SJSA1 (cell line): ENCODE measurements at places on chromosomes 3 and 15. TPM values are rescaled to one million over a fixed set of nuclear protein-coding genes. Genes with fewer than 3 reads are reported as not detected.

DNA sequence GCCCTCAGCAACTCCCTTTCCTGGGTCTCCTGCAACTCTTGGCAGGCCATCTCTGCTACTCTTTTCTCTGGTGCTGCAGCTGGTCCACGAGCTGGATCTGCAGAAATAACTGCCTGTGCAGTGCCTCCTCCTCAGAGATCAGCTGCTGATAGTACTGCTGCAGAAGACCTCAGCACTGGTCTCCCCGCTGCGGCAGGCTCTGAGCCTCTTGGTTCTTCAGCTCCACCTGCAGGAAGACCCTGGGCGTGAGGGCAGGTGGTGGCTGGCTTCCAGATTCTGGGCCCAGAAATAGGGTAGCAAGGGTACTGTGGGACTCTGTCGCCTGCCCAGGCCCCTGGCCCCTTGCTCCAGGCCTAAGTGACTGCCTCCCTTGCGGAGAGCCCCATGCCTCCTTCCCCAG is 79.7 kb upstream of the C2CD4B start:
- no peak for DNase-seq

DNA sequence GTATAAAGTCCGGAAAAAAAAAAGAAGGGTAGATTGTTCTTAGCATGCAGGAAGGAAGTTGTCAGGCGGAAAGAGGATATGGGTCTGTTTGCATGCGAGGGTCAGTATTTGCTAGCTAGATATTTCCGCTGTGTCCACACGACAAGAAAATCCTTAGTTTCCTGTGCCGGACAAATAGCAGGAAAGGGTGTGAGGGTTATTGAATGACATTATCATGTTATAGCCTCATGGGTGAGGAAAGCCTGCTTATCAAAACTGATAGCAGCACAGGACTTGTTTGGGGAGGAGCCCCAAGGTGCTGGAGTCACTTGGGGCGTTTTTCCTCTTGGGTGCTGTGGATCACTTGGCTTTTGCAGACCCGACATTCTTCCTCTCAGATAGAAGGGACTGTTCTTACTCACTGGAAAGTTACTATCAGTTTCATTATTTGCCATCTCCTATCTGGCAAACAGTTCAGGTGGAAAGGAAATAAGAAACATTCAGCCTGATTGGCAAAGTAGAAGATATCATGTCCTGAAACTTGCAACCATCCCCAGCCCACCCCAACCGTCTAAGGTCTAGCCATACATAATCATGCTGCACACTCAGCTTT is 127.2 kb upstream of the DPH6 start:
- DNase-seq: no peak

DNA sequence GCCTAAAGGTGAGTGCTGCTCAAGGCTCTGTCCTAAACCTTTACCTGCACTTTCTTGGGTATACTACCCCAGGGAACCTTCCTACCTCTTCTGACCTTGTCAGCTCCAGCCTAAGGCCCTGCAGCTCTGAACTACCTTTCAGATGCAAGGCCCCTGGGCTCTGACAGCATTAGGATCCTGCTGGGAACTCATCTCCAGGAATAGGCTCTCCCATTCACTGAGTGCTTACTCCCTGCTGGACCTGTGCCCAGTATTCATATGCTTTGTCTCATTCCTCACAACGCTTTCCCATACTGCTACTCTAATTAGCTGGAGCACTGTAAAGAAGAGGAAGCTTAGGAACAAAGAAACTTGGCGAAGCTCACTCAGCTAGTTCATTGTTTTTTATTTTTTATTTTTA is 53.8 kb upstream of the RAB6B start:
- no peak for DNase-seq

GRCh38 chr3:57004229-57004628 is 56.2 kb upstream of the SPATA12 start:
- no peak for DNase-seq

GRCh38 chr3:98856724-98857123 is 44.8 kb downstream of the DCBLD2 start:
- DNase-seq: no peak

The ADAMTS9 gene
- 4.0 and 5.6 TPM in 2 replicates for total RNA-seq

The P2RY12 gene
- not detected in 2 replicates for total RNA-seq

GRCh38 chr3:167898091-167898490 is 162.6 kb downstream of the SERPINI1 start:
- no peak for DNase-seq

- no peak for DNase-seq
Observed at GRCh38 chr15:78220713-78221112, 13.7 kb downstream of the ACSBG1 start.

- DNase-seq: no peak
Observed at GRCh38 chr15:101641894-101642293, 10.3 kb downstream of the TM2D3 start.

DNA sequence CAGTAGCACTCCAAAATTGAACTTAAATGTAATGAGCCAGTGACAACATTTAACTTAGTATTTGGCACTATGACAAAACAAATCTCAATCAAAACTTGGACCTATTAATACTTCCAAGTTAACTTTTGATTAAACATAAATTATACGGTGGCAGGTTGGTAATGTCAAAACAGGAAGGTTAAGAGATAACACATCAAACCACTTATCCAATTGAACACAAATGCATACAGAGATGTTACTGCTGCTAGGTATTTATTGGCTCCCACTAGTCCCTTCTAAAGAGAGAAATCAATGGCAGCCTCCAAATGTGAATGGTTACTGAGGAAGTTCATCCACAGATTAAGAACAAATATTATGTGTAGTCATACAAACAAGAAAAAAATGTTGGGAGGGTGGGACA is 1.8 kb downstream of the GSK3B start:
- DNase-seq: no peak

GRCh38 chr3:112123548-112123947 is 9.5 kb downstream of the GCSAM start:
- no peak for DNase-seq

The KLHDC8B gene
- total RNA-seq: 18.6 and 27.3 TPM in 2 replicates

The CLEC3B gene
- 4.4 and 11.6 TPM in 2 replicates for total RNA-seq
